CD4-positive, CD25-positive, alpha-beta regulatory T cell (primary cell): ENCODE measurements at places on chromosomes 7 and 10.

DNA sequence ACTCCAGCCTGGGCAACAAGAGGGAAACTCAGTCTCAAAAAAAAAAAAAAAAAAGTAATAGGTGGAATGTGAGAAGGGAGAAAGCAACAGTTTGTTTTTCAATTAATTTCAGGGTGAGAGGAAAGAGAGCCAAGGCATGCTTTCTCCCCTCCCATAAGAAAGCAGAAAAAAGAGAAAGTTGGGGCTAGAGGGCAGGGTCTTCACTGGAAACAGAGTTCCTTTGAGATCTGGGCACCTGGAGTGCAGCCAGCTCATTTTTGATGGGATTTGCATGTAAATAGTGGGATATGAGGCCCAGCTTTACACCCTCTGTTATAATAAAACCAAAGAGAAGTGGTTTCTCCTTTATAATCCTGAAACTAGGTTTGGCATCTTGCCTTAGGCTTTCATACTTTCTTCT lies 13.8 kb upstream of the STOX1 start:
- no peaks in the 10 kb centered on the region for H3K36me3 ChIP-seq
- no peak for DNase-seq
- H3K4me1 ChIP-seq: no peaks in the 10 kb centered on the region
- no peak overlapping the region for H3K4me3 ChIP-seq
- no peaks in the 10 kb centered on the region for H3K27me3 ChIP-seq

- no peak overlapping the region for H3K4me3 ChIP-seq
- no peaks in the 10 kb centered on the region for H3K27me3 ChIP-seq
- no peaks in the 10 kb centered on the region for H3K36me3 ChIP-seq
Observed at GRCh38 chr7:157627646-157628045, 290.8 kb downstream of the DNAJB6 start.

DNA sequence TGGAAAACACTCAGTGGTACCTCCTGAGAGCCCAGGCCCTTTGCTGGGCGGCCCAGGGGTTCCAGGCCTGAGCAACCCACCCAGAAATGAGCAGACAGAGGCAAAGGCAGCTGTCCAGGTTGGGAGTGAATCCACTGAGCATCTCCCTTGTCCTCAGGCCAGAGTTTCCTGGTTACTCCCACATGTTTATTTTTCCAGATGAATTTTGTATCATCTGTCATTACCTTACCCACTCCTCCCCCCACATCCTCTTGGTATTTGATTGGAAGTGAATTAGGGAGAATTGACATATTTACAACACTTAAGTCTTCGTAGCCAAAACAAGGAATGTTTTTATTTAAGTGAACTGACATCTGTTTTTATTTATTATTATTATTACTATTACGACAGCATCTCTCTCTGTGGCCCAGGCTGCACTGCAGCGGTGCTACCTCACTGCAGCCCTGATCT lies 13.2 kb upstream of the LMBR1 start:
- no peaks in the 10 kb centered on the region for H3K36me3 ChIP-seq
- H3K4me3 ChIP-seq: no peak overlapping the region
- DNase-seq: no peak
- no peaks in the 10 kb centered on the region for H3K27me3 ChIP-seq

DNA sequence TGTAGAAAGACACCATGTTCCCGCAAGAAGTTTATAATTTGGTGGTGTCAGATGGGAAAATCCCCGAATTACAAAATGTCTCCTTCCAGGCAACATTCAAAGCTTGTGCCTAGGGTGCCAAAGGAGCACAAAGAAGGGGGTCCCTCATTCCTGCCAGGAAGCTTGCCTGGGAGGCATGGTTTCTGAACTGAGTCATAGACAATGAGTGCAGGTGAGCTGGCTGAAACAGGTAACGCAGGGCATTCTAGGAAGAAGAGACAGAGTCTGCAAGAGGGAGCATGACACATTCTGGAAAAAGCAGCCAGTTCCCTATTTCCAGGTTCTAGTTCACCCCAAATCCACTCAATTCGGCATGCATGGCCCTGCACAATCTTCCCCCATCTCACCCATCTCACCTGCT lies 11.9 kb upstream of the CALU start:
- H3K4me1 ChIP-seq: no peaks in the 10 kb centered on the region
- peaks cover 10% of the 10 kb centered on the region for H3K27me3 ChIP-seq
- DNase-seq: no peak
- H3K27ac ChIP-seq: no peak overlapping the region
- H3K36me3 ChIP-seq: no peaks in the 10 kb centered on the region

DNA sequence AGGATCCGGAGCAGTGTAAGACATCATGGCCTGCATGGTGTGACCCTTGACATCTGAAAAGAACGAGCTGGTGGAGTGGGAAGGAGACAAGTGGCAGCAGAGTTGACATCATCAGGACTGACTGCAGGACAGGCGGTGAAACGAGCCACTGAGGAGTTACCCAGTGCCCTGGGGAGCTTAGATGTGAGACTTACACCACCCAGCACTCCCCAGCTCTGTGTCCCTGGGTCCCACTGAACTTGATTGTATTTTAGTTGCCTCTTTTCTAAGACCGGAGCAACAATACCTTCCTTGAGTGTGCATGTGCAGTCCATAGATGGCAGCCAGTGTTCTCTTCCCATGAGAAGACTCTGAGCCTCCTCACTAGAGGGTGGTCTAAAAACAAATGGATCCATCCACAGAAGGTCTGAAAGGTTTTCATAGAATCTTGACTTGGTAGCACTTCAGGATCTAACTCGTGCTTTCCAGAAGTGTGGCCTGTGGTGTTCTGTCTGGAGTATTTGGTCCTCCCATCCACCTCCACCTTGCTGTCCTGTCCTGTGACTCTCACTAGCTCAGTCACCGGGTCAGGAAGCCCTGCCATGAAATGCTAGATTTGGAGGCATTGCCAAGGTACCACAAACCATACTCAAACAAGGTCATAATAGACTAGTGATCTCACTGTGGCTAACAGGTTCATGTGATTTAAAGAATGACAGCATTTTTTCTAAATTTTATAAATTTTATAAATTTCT lies 59.0 kb downstream of the IKZF1 start:
- no peaks in the 10 kb centered on the region for H3K27me3 ChIP-seq
- H3K27ac ChIP-seq: peak overlapping the region; percentile 97
- H3K36me3 ChIP-seq: peaks cover 37% of the 10 kb centered on the region
- DNase-seq: peak; percentile 57
- peak overlapping the region; percentile 66 for H3K4me3 ChIP-seq

- no peaks in the 10 kb centered on the region for H3K4me1 ChIP-seq
- DNase-seq: no peak
- no peaks in the 10 kb centered on the region for H3K27me3 ChIP-seq
- no peak overlapping the region for H3K27ac ChIP-seq
- H3K4me3 ChIP-seq: no peak overlapping the region
Observed at GRCh38 chr7:84105586-84105985, 89.0 kb downstream of the SEMA3A start.

- DNase-seq: no peak
- no peaks in the 10 kb centered on the region for H3K36me3 ChIP-seq
- H3K4me3 ChIP-seq: no peak overlapping the region
- H3K27me3 ChIP-seq: no peaks in the 10 kb centered on the region
- no peak overlapping the region for H3K27ac ChIP-seq
- H3K4me1 ChIP-seq: no peaks in the 10 kb centered on the region
Observed at GRCh38 chr7:138245682-138246081, 169.4 kb downstream of the AKR1D1 start.
